ENCODE measurements at places on chromosomes 2 and 18.
A peak's percentile ranks its signal among the peaks of the same experiment; 100 is the strongest.

DNA sequence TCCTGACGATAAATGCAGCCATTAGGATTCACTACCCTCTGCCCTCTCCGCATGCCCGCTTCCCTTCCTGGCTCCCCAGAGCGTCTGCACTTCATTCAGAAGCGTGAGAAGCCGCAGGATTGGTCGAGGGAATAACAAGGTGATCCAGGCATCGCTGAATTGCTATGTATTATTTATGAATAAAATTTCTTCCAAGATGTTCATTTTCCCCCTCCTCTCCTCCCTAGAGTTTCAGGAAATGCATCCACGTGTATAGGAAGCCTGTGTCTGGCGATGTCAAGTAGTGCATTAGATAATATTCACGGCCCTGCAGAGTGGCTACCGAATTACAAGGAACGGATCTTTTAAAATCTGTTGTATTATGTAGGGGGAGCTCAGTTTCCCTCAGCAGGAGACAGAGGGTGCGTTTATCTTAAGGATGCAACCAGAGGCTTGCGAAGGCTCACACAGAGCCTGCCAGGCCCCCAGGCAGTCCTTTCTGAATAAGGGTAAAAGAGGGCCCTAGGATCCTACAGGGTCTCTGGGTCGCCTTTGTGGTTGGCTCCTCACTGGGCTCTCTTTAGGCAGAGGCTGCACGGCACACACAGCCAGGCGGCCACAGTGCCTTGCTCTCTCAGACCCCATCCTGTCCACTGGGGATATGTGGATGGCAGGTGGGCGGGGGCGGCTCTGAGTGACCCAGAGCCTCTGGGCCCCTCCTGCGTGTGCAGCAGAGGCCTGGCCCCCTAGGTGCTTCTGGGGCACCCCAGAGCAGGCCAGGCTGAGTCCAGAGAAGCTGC, 224.1 kb upstream of the PXDN start:
- no peak for DNase-seq

GRCh38 chr18:42157878-42158277, 202.8 kb downstream of the PIK3C3 start:
- no peak for DNase-seq

DNA sequence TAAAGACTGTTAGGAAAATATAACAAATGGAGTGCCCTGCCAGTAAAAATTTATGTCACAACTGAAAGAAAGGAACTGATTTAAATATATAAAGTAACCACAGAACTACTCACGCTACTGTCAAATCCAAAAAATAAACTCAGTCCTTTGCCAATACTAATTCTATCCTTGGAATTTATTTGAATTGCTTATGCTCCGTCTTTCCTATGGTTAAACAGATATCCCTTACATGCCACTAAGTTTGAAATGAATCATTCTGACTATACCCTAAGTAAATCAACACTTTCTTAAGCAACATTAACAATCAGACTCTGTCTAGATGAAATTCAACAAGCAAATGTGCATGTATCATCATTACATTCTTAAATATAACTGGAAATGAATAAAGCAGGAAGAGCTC, 9.8 kb downstream of the HNRNPLL start:
- DNase-seq = peak; percentile 66

- DNase-seq = no peak
These were observed 28.8 kb upstream of the TMEM18 start for GRCh38 chr2:705971-706511.

GRCh38 chr2:143124445-143124844, 4.8 kb upstream of the ARHGAP15 start:
- no peak for DNase-seq

DNA sequence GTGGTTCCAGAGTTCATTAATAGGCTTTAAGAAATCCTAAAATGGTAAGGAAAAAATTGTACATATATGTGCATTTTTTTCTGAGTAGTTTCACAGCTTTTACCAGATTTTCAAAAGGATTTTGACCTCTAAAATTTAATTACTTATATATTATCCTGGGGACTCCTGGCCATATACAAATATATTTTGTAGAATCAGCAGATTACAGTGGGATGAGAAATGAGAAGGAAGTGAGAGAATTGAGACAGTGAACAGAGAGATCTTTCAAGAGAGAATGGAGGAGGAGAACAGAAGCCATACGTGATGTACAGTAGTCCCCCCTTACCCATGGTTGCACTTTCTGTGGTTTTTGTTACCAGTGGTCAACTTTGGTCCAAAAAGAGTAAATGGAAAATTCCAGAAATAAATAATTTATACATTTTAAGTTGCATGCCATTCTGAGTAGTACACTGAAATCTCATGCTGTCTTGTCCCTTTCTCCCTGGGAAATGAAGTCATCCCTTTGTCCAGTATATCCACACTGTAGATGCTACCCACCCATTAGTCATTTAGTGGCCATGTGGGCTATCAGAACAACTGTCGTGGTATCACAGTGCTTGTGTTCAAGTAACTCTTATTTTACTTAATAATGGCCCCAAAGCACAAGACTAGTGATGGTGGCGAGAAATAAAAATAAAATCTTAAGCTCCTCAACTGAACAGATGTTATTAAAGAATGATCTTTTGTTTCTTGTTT, 130.4 kb upstream of the MYO3B start:
- DNase-seq = no peak

DNA sequence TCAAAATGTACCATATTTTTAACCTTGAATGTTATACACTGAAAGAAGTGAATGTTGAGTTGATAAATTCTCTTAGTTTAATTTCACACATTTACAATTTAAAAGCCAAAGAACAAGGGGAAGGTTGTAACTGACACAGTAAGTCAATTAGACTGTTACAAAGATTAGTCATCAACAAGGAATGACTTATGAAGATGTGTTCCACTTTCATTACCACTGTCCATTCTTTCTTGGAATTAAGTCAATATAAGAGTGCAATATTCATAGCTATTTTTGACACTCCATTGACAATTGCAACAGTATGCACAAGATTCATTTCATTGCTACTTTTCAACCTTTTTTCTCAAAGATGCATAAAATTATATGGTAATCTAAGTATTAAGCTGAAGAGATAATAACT, 291.3 kb downstream of the RIT2 start:
- no peak for DNase-seq

DNA sequence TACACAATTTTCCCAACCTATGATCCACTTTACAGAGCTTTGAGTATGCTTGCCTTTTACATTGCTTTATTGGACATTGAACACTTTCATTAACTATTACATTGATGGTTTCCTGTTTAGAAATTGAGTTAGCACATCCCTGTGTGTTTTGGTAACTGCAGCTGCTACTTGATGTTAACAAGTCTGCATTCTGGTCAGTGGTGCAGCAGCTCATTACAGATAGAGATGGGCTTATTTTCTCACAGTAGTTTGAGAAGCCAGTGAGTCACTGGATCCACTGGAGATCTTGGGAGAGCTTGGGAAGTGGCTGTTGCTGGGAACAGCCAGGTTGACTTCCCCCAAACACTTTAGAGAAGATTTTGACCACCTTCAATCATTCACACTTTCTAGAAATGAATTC, 150.5 kb downstream of the ARHGAP15 start:
- no peak for DNase-seq

DNA sequence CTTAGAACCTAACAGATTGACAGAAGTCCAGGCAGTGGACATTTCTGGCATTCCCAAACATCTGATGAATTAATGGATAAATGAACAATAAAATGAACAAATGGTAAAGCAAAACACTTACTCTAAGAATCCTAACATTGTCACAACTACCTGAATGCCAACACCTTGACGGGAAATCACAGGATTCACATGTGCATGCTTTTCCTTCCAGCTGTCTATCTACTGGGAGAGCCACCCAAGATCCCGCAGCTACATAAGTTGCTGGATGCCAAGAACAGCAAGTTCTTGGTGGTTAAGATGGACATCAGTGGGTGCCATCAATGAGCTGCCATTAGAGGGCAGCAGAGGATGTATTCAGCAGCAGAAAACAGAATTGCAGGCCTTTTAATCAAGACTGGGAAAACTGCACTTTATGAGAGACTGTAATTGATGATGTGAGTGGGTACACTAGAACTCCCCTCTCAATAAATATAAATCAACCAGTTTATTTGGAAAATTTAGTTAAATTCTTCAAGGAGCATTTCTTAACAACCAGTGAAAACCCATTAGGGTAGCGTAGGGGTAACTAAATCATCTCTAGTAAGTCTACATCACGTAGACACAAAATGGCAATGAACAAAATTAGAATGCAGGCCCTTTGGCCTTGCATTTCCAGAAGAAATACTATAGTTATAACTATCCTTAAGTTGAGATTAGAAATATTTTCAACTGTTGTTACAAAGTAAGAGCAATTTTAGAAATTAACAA, 45.6 kb downstream of the SESTD1 start:
- peak; percentile 77 for DNase-seq

- no peak for DNase-seq
These were observed 375.9 kb upstream of the ACVR2A start for GRCh38 chr2:147468963-147469362.

DNA sequence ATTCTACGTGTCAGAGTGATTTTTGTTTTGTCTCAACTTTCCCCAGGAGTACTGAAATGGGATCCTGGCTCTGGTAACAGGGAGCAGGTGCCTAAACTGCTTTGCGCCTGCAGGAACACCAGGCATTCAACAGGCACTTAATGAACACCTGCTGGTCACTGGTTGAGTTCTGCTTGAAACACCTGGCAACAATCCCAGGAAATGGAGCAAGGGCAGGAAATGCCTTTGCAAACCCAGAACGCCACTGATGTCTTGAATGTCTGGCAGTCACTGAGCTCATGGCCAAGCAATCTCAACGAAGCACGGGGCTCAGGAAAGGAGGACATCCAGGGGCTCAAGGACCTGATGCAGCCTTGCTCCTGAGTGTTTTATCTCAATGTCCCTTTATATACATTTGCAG, 360.0 kb upstream of the RAB6C start:
- no peak for DNase-seq

DNA sequence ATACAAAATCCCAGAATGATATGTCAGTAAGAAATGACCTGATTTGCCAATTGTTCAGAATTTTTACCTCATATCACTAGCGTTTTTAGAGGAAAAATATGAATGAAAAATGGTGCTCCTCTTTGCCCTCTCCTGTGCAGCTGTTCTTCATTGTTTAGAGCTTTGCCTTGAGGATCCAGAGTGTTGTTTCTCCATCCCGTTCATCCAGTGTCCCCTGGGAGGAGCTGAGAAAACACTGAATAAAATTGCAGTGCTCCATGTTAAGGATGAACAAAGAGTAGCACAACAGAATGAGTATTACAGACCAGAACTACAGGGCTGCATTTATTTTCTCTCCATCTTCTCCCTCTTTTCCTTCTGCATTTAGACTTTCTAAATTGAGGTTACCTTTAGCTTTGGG, 133.1 kb downstream of the ADCYAP1 start:
- no peak for DNase-seq

- DNase-seq = no peak
These were observed 22.9 kb downstream of the SH3BP4 start for GRCh38 chr2:234974501-234975385.

DNA sequence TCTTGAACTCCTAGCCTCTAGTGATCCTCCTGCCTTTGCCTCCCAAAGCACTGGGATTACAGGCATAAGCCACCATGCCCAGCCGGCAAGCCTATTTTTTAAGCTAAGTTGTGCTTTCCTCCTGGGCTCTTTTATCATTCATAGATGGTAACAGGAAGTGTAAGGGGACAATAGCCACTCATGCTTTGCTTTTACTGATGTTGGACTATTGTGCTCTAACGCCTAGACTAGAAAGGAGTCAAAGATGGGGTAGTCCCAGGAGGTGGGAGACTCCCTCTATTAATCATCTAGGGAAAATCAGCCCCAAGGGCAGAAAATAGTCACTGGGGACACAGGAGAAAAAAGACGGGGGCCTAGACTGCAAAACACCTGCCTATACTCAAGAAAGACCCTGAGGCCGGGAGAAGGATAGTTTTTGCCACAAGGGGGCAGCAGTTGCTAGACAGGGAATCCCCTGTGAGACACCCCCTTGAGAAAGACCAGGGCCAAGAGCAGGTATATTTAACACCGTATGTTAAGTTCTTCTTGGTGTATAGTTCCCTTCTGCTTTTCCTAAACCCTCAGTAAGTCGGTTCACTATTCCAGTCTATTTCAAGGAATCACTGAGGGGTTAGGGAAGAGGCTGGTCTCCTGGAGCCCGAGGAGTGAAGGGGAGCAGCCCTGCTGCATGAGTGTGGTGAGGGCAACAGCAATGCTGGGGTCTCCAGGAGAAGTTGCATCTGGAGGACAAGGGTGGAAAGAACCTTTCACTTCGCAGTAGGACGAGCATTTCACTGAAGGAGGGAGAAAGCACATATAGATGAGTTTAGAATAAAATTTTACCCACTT, 2.1 kb upstream of the CXCR1 start:
- peak; percentile 26 for DNase-seq

- no peak for DNase-seq
These were observed 126.6 kb upstream of the PPP1CB start for GRCh38 chr2:28624793-28625701.

GRCh38 chr2:77169426-77169825, 352.8 kb downstream of the LRRTM4 start:
- DNase-seq = no peak

DNA sequence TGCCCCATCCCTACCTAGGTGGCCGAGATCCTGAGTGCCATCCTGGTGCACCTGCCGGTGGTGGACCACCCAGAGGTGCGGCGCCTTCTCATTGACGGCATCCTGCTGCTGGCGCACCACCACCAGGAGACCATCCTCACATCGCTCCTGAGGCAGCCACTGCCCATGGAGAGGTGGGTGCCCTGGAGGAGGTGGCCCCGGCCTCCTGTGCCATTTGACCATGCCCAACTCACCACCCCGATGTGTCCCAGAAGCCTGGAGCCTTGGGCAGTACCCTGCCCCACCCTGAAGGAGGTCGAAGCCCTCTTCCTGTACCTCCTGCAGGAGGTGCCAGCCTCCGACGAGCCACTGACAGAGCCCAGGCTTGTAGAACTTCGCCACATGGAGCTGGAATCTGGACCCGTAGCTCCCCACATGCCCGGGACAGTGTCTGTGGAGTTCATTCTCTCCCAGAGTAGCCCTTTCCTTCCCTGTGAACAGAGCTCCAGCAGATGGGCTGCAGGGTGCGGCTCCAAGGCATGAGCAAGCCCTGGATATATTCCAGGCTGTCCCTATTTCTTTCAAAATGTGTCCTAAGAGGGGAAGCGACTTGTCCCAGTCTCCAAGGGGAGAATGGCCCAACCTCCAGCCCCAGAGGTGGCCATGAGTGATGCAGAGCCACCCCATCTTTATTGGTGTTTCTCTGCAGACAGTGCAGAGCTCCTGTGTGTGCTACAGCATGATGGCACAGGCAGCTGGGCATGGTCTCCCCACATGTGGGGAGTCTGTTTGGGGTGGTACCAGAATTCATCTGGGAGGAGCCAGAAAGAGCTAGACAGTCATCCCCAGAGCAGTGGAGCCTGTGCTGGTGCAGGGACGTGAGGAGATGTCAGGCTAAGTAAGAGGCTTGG, 34.2 kb downstream of the HJURP start:
- DNase-seq = no peak

GRCh38 chr2:10889651-10890215, 22.0 kb upstream of the KCNF1 start:
- DNase-seq = peak; percentile 58

All from HT1080 (cell line).